ENCODE measurements at places on chromosomes 12 and 14.
A peak's percentile ranks its signal among the peaks of the same experiment; 100 is the strongest.

GRCh38 chr12:47868041-47868440, 36.8 kb downstream of the VDR start:
- DNase-seq: no peak

DNA sequence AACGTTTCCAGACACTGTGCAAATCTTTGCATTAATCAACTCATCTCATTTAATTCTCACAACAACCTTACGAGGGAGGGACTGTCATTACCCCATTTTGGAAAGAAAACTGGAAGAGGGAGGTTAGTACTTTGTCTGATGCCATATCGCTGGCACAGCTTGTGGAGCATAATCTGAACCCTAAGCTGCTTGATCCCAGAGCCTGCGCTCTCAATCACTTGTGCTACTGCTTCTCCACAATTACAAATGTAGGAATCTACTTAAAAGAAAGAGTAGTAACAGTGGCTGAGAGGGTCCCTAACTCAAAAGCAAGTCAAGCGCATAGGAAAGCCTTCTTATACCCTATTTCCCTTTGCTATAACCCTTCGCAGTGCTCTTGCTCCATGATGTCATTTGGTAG, 3.2 kb downstream of the EFS start:
- no peak for DNase-seq

- DNase-seq: peak; percentile 56
These were observed 178.1 kb upstream of the ALG10B start for GRCh38 chr12:38138225-38139221.

DNA sequence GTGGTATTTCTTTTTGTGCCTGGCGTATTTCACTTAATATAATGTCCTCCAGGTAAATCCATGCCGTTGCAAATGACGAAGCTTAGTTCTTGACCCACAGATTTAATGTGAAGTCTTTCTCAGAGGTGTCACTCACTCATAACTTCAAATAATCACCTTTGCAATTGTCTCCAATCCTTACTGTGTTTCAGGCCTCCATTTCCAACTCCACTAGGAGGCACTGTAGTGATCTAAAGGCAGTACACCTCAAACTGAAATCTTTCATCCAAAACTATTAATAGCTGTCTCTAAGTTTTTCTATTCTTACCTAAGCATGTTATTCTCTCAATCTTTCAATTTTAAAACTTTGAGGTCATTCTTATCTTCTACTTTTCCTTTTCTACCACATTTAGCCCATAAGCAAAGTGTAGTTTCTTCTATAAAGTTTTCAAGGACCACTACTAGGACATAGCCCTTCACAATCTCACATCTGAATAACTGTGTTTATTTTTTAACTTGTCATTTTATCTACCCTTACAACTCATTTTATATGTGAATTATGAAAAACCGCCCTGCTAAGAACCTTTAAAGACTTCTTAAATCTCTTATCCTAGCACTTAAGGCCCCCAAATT, 25.5 kb upstream of the FBXO34 start:
- no peak for DNase-seq

GRCh38 chr12:26767865-26768264, 65.1 kb downstream of the ITPR2 start:
- DNase-seq: no peak

- DNase-seq: no peak
These were observed 101.3 kb downstream of the WIF1 start for GRCh38 chr12:65019696-65020234.

DNA sequence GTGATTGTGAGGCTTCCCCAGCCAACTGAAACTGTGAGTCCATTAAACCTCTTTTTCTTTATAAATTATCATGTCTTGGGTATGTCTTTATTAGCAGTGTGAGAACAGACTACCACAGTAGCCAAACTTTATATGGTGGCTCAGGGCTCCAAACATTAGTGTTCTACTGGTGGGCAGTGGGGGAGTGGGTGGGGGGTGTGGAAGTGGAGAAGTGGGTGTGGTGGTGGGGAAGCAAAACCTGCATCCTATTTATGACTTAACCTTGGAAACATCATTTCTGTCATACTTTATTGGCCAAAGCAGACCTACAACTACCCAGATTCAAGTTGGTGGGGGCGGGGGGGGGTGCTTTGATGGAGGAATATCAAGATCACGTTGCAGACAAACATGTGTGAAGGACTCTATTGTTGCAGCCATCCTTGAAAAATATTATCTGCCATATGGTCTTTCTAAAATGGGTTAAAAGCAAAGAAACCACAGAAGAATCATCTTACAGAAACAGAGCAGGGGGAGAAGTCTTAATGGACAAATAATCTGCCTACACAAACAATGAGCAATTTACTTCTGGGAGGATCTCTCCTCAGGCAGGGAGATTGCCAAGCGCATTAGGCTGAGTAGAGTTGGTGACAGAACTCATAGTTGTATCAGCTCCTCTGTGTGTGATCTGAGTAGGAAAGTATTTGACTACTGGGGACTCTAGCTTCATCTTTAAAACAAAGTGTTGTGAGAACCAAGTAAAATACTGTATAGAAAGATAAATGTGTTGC, 1.4 kb upstream of the PWP1 start:
- peak; percentile 25 for DNase-seq

GRCh38 chr12:42097971-42098370, 46.7 kb downstream of the GXYLT1 start:
- DNase-seq: no peak

GRCh38 chr14:101889898-101890297, 74.5 kb upstream of the DYNC1H1 start:
- DNase-seq: no peak

DNA sequence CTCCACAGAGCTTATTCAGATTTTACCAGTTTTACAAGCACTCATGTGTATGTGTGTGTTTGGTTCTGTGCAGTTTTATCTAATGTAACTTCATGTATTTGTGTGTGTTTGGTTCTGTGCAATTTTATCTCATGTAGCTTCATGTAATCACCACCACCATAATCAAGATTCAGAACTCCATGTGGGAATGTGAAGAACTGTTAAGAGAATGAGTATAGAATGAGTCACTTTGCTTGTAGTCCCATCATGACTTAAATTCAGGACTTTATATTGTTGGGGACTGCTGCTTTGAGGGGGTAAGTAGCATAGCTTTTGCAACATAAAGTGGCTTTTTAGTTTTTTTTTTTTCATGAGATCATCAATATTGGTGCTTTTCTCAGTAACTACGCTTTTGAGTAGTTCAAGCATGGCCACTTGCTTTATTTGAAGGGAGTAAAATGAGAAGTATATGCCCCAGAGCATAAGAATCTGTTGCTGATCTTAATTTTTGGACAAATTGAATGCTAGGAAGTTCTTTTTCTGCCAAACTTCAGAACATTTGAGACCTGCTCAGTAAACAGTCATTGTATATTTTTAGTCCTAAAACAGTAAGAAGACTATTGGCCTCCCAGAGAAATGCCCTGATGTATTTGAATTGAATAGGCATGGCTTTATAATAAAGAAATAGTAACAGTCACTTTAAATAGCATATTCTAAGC, 28.8 kb downstream of the PROX2 start:
- peak; percentile 40 for DNase-seq

DNA sequence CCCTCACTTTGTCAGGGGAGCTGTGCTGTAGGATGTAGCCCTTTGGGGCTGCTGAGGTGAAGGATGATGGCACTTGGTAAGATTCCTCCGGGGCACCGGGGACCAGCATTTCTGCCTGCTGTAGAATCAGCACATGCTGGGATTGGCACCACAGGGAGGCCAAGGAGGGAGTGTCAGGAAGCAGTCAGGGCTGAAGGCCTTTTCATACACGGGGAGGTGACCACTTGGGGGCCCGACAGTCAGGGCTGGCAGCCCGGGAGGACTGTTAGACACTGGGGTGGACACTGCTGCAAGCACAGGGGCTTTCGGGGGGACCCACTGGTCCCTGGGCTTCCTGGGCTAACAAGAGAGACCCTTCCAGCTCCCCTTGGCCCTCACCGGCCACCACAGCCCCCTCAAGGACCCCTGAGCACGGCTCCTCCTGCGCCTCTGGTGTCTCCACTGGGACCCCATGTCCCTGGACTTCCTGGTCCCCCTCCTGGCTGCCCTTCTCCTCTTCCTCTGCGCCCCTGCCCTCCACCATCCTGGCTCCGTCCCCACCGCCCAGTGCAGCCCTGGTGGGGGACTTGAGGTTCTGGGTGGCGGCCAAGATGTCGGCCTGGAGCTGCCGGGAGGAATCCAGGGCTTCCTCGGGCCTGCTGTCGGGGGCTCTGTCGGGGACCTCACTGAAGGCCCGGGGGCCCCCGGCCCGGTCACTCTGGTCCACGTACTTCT, 6.5 kb downstream of the TMEM119 start:
- no peak for DNase-seq

DNA sequence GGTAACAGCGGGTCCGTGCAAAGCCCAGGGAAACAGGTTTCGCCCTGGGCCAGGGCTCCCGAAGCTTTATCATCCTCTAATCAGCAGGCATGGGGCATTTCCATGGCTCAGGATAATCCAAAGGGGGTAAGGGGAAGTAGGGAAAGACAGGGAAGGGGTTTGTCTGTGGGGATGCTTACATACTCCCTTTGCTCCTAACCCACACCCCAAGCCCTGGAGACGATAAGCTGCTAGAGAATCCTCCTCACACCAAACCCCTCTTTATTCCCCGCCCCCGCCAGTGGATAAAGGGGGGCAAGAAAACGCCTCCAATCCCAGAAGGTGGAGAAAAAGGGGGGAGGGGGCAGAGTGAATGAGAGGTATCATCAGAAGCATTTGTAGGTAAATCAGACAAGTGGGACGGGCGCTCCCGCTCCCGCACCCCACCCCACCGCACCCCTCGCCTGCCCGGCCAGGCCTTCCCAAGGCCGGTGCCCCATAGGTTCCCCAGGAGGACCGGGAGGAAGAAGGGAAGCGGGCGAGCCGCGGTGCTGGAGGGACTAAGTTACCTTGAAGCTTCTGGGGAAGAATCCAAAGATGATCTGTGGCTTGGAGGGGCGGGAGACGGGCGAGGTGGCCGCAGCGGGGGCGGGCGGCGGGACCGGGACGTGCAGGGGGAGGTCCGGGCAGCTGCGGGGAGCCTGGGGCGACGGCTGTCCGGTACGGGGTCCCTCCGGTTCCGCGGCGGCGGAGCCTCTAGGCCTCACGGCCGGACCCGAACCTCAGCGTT, 762 bp downstream of the PPP2R5E start:
- DNase-seq: no peak

DNA sequence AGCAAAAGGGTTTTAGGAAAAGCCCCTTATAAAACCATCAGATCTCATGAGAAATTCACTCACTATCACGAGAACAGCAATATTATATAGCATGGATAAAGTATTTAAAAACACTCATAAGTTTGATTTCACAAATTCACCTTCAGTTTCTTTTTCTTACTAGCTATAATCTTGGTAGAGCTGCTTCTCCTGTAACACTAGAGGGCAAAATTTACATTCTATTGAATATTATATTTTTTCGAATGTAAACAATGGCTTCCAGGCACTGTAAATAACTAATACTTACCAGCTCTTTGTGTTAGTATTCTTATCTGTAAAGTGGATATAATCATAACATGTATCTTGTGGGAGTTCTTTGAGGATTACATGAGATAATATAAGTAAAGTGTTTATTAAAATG, 259.6 kb downstream of the CCER1 start:
- no peak for DNase-seq

DNA sequence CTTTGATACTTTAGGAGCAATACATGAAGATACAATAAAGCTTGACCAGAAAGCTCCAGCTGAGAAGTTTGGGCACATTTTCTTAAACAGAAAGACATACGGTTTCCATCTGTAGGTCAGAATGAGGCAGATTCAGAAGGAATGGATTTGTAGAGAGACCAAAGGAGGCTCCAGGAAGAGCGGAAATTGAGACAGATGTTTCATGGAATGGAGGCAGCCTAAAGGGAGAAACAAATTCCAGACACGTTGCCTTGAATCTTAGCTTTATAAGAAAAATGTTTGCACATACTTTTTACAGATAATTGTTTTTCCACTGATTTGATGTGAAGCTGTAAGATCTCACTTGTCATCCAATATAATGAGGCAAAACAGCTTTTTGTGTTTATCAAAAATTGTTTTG, 24.8 kb downstream of the EPYC start:
- DNase-seq: peak; percentile 72

- DNase-seq: no peak
These were observed 142.6 kb downstream of the MIPOL1 start for GRCh38 chr14:37340353-37340752.

GRCh38 chr14:93002049-93002448, 79.1 kb downstream of the CHGA start:
- no peak for DNase-seq

DNA sequence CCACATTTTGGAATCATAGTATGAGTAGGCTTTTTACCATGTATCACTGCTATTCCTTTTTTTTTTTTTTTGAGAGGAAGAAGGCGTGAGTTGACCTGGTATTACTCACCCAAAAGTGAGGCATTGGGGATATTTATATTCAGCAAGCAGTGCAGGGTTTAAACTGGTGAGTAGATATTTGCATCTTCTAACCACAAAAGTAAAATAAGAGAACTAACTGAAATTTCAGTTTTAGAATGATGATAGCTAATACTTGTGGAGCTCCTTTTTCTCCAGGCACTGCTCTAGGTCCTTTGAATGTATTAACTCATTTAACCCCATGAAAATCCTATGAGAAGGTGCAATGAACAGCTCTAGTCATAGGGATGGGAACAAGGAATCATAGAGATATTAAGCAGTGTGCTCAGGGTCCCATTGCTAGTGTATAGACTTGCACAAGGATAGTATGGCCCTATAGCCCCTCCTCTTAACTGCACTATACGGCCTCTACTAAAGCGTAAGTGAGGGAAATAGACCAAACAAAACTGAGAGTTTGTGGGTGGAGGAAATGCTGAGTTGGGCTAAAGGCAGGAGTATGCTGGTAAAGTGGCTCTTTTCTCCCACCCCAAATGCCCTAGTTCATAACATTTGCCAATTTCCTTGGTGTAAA, 104.3 kb upstream of the MAX start:
- no peak for DNase-seq

- no peak for DNase-seq
These were observed 41.8 kb downstream of the TUNAR start for GRCh38 chr14:95918466-95918865.

DNA sequence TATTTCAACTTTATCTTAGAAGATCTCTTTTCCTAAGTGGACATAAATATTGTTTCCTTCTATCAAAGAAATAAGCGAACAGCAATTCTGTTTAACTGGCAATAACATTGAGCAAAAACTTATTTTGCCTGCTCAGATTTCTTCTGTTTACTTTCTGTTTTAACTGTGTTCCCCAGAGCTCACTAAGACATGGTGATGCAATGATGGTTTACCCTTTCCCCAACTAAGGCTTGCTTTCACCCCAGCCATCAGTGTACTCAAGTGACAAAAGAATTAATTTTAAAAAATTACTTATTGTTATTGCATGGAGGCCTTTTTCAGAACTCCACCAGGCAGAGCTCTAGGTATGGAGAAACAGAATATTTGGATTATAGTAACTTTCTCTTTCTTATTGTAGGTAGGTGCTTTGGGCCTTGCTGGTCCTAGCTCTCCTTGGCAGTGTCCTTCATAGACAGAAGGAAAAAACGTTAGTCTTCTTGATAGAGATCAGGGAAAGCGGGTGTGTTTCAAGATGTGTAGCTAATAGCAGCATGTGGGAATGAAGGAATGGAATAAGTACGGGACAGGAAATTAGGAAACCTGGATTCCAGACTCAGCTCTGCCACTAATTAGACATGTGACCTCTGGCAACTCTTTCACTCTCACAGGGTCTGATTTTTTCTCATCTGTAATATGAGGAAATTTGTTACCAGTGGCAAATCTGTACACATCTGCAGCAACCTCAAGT, 14.6 kb upstream of the DDHD1 start:
- DNase-seq: no peak

Measured in HFF-Myc (cell line).